ENCODE measurements at places on chromosomes 3 and 15. TPM values are rescaled to one million over a fixed set of nuclear protein-coding genes. Genes with fewer than 3 reads are reported as not detected.

- no peak for DNase-seq
These were observed 92.1 kb upstream of the ICE2 start for GRCh38 chr15:60571008-60571420.

Gene GHSR
- not detected for polyA plus RNA-seq

Gene COL6A5
- not detected for polyA plus RNA-seq

- no peak for DNase-seq
These were observed 406.2 kb downstream of the FOXP1 start for GRCh38 chr3:71177375-71177774.

DNA sequence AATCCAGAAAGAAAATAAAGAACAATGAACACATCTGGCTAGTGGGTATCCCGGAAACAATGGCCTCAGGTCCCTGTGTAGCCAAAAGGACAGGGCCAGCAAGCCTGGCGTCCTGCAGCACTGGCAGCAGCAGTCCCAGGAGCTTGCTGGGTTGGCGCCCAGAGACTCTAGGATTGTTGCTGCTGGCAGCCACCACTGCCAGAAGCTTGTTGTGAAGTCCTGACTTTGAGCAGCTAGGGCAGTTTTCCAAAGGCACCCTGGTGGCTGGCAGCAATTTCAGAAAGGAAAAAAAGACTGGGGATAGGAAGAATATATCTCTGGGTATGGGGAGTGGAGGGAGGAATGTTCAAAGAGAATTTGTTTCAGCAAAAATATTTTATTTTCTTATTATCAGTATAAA lies 11.3 kb downstream of the SHQ1 start:
- DNase-seq: no peak

DNA sequence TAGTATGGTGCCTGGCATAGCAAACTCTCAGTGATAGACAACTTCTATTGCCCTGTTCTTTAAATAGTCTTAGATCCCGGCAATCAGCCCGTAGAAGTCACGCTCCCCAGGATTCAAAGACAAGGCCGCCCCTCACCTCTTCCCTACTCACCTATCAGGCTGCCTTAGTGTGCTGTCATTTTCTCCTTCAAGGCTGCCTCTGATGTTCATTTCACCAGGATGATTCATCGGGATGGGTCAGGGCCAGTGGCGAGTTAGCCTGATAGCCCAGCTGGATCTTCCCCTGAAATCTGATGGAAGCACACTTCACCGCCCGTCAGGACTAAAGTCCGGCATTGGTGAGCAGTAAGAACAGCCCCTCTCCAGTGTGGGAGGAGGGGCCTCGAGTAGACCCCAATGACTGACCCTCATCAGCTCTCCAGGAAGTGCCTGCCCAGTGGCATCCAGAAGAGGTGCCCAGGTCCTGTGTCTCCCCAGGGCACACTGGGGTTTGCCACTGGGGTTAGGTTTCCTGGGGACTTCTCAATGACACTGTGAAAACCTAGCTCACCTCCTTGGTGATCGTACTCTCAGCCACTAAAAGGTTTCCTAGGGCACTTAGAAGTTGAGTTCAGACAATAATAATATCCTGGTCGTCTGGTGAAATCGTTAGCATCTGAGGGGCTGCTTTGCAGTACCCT lies 37.5 kb downstream of the TPM1 start:
- peak; percentile 44 for DNase-seq

GRCh38 chr3:64588380-64588779 lies 99.4 kb downstream of the ADAMTS9 start:
- no peak for DNase-seq

DNA sequence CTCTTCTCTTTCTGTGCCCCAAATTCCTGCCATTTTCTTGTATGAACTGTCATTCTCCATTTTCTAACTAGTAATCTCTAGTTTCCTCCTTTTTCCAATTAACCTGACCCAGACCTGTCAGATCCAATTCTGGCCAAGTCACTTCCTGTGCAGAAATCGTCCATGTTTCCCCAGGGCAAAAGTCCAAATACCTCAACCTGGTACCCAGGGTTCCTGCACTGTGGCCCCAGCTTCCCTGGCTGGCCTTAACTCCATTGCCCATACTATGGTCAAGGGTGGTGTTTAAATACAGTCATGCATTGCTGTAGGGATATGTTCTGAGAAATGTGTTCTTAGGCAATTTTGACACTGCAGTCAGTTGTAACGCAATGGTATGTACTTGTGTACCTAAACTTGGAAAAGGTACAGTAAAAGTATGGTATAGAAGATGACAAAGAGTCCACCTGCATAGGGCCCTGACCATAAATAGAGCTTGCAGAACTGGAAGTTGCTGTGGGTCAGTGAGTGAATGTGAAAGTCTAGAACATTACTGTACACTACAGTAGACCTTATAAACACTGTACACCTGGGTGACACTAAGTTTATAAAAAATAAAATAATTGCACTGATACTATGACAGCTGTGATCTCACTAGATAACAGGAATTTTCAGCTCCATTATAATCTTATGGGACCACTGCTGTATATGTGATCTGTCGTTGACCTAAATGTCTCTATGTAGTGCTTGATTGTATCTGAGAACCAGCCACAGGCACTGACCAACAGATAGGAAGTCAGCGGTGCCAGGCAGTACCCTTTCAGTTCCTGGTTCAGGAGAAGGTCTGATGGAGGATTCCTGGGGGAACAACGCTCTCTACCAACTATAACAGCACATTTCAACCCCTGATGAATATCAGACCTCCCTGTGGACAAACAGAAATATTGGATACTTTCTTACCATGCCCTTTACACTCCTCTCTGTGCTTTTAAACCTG lies 336.1 kb upstream of the PROK2 start:
- DNase-seq: no peak

- DNase-seq: no peak
These were observed 216.6 kb upstream of the GRM7 start for GRCh38 chr3:6644070-6644929.

- no peak for DNase-seq
These were observed 230.5 kb downstream of the NFKBIZ start for GRCh38 chr3:102079809-102080197.

- DNase-seq: no peak
These were observed 7.9 kb upstream of the ZMAT3 start for GRCh38 chr3:179079537-179079936.

DNA sequence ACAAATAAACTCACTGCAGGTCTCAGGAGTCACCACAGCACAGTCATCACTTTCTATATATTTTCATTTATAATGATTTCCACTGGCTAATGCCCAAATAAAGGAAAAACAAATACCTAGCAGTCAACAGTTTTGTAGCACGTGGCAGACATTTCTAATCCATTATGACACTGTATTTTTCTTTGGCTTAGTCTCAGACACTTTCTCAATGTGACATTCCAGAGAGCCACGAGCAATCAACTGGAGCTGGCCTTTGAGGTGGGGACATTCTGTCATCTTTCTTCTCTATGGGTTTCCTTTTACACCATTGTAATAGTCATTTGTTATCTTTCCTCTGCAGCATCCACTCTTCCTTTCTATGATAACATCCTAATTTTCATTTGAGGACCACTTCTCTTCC lies 119.7 kb downstream of the WNT5A start:
- no peak for DNase-seq

- no peak for DNase-seq
These were observed 113.2 kb downstream of the EPHB1 start for GRCh38 chr3:134908271-134908670.

DNA sequence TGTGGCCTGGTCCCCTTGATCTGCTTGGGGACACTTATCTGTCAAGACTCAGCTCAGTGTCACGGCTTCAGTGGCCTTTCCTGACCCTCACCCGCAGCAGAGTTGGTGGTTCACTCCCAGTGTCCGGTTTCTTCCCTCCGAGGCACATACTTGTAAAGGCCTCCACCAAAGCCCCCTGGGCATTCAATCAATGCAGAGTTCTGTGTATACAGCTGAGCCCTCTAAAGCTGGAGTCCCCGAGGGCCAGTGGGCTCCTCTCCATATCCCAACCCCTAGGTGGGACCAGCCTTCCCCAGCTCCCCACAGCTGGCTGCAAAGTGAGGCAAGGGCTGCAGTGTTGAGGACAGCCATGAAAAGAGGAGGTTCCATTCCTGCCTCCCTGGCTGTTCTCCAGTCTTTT lies 70.9 kb upstream of the RGMA start:
- no peak for DNase-seq

DNA sequence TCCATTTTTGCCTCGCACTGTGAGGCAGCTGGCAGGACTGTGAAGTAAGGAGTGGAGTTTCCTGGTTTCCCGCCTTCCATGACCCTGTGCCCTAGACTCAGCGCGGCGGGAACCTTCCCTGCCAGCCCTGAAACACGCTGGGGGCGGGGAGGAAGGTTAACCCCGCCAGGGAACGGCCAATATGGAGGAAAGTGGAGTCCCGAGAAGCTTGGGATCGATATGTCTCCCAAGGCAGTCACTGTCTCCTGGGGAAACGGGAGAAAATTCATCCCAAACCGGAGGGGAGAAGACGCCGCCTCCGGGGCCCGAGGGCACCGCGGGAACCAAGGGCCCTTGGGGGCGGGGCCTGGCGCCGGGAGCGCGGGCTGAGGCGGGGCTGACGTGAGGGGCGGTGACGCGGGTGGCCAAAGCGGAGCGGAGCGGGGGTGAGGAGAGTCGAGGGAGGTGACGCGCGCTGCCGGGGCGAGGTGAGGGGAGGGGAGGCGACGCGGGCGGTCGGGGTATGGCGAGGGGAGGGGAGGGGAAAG lies at the start of gene HMCES:
Gene HMCES, plus strand, starts transcription at position 432 of the 527 bp plus-strand sequence. CDS start 863 bp downstream, outside the sequence.
- DNase-seq: peak; percentile 75

DNA sequence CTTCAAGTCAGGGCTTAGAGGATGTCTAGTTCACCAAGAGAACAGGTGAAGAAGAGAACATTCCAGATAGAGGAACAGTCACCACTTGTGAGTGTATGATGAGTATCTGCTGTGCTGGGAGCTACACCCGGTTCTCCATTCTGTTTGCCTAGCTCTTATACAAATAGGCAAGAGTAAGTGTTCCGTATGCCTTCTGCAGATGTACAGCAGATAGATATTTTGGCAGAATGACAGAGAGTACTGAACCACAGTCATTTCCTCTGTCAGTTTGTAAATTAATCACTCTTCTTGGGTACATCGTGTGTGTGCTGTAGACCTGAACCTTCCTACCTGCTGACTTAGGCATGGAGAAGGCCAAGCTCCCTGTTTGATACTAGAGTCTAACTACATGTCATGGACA lies 108.3 kb upstream of the CTDSPL start:
- DNase-seq: no peak

Gene BFSP2
- not detected for polyA plus RNA-seq

DNA sequence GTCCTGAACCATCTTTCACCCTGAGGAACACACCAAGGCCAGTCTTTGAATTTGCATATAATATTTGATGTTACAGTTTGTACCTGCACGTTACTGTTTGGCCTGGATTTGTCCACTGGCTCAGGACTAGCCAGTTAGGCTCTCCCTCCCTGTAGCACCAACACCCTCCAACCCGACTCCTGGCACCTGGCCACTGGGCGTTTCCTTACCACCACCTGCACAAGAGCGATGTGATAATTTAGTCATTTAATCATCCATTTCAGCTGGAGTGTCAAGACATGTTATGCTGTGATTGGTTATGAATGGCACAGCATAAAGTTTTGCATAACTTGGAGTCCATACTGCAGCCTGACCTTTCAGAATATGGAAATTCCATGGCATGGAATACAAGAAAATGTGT lies 242.4 kb downstream of the KCNMB2 start:
- no peak for DNase-seq

Gene CCDC80
- polyA plus RNA-seq: 17.0 TPM

GRCh38 chr3:27699067-27699466 lies 23.1 kb downstream of the EOMES start:
- no peak for DNase-seq

DNA sequence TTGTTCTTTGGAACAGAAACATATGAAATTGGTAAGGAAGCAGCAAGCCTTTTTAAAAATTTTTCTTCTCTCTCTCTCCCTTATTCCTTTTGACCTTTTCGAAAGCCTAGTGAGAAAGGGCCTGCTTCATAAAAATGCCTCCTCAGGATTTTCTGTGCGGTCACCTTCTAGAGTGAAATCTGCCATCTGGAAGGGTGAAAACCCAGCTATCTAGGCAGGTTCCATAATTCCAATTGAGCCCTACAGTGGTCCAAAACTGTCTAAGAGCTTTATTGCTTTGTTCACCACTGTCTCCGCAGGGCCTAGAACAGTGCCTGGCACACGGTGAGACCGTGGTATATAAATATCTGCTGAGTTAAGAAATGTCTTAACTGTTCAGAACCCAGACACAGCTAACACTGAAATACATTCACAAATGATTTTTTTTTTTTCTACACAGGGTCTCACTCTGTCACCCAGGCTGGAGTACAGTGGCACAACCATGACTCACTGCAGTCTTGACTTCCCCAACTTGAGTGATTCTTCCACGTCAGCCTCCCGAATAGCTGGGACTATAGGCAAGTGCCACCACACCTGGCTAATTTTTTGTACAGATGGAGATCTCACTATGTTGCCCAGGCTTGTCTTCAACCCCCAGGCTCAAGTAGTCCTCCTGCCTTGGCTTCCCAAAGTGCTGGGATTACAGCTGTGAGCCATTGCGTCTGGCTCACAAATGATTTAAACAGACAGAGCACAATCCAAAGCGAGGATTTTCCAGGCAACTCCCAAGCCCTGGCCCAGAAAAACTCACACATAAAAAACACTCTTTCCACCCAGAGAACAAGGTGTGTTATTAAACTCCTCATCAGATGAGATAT lies 64.4 kb downstream of the FRMD4B start:
- peak; percentile 42 for DNase-seq

Gene SOX14
- polyA plus RNA-seq: not detected

DNA sequence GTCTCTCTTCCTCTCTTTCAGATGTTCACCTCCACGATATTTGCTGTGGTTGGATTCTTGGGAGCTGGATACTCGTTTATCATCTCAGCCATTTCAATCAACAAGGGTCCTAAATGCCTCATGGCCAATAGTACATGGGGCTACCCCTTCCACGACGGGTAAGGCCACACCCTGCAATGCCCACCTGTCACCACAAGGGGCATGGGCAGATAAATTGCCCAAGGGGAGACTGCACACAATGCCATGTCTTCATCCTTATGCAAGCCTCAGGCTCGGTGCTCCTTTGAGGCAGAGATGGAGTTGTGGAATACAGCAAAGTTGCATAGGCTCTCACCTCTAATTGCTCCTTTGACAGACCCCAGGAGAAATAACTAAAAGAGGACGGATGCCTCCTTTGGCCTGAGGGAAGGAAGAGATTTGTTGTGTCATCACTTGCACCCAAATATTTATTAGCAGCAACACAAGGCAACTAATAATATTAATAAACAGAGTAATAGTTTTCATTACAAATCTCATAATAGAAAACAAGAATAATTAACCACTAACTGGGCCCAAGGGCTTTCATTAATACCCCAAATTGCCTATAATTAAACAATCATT lies 13.2 kb downstream of the TM4SF4 start:
- no peak for DNase-seq

DNA sequence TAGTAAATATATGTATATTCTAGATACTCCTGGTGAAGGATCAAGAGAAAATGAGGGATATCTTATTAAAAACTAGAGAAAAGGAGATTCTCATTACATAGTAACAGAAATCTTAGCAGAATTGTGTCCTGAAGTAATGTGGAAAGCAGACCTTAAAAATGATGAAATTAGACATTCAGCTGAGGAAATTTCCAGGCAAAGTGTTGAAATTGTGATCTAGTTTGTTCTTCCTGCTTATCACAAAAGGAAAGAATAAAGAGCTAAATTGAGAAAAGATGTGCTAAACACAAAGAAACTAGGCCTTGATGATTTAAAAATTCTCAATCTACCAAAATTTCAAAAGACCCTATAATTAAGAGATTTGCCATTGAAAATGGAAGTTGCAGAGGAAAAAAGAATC lies 362.6 kb upstream of the PLSCR5 start:
- no peak for DNase-seq

- no peak for DNase-seq
These were observed 21.8 kb downstream of the MAP2K5 start for GRCh38 chr15:67564021-67564967.
